Activated CD8-positive, alpha-beta memory T cell treated with anti-CD3 and anti-CD28 coated beads, Interleukin-2, amount 50 U/mL, for 4 hours (primary cell): ENCODE measurements at places on chromosomes 16 and 17.
A peak's percentile ranks its signal among the peaks of the same experiment; 100 is the strongest.

DNA sequence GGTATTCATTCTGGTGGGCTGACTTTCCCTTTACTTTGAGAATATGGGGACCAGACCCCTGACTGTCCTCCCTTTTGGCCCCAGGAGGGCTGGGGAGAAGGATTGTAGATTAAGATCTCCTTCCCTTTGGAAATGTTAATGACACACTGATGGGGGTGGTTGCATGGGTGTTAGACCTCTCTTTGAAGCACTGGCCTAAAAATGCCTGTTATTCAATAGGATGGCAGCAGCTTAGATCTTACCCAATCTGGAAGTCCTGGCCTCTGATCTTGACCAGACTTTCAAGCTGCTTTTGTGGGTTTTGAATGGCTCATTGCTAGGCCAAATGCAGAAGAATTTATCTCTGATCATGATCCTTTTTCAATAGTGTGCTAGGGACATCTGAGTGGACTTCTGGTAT, 25.7 kb downstream of the MAP3K3 start:
- DNase-seq: no peak

GRCh38 chr17:65434878-65435277, 126.6 kb downstream of the AXIN2 start:
- no peak for DNase-seq

DNA sequence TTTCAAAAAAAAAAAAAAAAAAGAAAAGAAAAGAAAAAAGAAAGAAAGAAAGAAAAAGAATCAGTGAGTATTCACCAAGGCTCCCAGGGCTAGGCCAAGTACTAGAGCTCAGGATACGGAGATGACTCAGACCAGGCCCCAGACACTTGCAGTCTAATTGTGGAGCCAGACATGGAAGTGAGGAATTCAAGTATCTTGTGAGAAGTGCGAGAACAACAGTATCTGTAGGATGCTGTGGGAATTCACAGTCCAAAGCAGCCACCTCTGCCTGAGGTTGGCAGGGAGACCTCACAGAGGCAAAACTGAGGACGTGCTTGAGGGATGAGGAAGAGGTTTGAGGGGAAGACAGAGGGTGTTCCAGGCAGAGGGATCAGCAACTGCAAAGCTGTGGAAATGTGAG, 14.0 kb upstream of the ALDOA start:
- no peak for DNase-seq

DNA sequence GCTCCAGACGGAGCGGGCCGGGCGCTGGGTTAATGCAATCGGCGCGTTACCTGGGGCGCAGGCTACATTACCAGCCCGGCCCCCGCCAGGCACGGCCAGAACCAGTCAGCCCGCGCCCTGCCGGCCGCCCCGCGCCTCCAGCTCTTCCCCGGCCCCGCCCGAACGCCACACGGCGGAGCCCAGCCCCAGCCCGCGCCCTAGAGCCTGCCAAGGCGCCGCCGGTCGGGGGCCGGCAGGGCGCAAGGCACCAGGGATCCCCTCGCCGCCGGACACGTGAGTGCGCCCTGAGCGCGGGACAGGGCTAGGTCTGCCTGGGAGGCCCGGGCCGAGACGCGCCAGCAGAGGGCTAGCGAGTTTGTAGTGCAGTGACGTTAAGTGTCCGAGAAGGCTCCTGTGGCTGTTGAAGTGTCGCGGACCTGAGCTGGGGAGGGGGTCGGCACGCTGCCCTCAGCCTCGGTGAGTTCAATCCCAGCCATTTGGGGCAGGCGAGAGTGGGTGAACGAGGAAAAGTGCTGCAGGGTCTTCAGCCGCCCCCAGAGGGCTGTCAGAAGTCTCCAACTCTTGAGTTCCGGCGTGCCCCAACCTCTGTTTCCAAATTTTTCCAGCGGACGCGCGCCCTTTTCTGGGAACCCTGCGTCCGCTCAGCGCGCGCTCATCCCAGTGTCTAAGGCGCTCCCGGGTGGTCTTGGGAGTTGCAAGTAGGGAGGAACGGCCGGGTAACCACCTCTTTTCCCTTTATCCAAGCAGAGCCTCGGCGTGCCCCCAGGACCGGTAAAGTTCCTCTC, at the start of gene SLC6A2:
Gene SLC6A2 (plus strand): TSS at position 92 of the 785 bp plus-strand sequence. CDS start 707 bp downstream, outside the sequence.
- DNase-seq: no peak

DNA sequence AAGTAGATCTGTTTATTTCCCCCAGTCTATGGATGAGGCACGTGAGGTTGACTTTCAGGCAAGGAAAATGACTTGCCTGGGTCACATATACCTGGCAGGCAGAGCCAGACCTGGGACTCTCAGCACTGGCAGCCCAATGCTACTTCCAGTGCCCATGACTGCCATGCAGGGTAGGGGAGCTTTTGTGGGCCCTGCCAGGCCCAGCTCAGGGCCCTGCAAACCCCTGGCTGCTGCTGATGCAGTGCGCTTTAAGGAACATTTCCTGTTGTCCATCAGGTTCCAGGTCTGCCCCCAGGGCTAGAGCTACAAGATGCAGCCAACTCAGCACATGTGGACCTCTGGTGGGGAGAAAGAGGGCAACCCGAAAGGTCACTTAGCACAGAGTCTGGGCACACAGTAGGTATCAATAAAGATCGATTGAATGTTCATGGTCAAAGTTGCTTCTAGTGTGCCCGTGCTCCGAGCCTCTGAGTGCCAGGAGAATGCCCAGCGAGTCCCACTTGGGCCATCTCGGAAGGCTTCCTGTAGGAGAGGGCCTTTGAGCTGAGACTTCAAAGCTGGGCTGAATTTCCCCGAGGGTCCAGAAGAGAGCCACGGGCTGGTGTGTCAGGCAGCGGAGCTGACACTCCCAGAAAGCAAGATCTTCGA, 513 bp upstream of the TBX21 start:
- peak; percentile 19 for DNase-seq

- DNase-seq: no peak
Measured at GRCh38 chr17:44119062-44119461, 4.4 kb downstream of the HDAC5 start.

DNA sequence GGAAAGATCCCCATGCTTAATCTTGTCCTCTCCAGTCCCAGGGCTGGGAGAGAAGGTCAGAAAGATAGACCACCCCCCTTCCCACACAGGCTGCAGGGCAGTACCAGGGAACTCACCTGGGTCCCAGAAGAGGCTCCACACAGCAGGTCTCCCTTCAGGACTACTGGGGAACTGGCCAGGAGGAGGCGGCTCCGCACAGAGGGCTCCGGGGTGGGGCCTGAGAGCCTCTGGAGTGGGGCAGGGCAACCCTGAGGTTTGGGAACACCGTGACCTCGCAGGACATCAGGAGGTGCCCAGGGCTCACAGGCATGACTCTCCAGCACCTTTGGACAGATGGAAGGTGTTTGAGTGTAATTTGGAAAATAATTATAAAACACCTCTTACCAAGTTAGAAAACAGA, 11.0 kb downstream of the ABCA3 start:
- no peak for DNase-seq

DNA sequence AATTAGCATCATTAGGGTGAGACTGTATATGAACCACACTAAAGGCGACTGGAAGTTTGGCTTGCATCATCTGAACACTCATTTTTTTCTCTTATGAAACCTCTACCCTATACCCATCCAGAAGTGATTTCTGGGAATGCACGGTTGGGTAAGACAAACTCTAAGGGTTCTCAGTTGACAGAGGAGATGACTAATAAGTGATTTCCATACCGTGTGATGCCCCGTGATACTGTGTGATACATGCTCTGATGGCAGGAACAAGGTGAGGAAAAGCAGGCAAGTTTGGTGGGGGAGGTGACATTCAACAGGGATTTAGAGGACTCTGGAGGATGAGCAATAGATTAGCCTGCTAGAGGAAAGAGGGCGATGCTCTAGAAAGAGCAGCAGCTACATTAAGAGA, 156.4 kb upstream of the CCL2 start:
- DNase-seq: no peak

DNA sequence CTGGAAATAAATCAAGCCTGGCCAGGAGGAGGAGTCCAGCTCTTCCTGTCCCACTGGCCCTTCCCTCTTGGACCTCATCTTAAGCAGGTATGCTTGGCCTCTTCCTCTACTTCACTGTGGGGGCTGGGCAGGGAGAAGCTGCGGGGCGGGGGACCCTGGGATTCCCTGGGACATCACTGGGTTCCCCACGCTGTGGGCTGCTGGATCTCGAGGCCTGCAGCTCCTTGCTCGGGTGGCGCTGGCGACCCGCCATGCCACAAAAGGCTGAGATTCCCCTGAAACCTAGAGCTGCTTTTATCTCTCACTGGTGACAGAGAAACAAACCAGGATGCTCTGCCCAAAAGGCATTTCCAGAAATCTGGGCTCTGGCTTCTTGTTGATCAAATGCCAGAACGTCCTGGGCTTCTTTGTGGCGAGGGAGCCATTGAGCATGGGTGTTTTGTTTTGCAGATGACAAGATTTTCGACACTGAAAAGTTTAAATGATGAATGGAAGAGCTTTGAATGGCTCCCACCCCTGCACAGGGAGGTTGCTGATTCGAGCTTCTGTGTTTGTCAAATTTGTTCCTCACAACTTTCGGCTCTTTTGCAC, 8.6 kb upstream of the PGS1 start:
- DNase-seq: no peak

DNA sequence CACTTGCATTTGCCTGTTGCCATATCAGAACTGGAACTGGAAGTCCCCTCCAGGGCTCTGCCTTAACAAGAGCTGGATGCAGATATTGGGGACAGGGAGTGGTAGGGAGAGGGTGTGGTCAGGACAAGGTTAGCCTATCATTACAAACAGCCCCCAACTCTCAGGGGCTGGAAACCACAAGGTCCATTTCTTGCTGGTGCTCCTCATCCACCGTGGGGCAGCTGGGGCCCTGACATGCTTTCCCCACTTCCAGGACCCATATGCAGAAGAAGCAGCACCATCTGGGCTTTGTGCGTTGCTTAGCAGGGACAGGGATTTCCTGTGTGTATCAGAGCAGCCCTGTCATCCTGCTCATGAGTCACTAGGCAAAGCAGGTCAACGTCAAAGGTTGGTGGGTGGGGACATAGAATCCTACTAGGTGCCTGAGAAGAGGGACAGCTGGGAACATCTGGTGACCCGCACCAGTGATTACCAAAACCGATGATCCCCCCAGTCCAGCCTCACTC, 26.9 kb downstream of the RGS9 start:
- peak; percentile 42 for DNase-seq

DNA sequence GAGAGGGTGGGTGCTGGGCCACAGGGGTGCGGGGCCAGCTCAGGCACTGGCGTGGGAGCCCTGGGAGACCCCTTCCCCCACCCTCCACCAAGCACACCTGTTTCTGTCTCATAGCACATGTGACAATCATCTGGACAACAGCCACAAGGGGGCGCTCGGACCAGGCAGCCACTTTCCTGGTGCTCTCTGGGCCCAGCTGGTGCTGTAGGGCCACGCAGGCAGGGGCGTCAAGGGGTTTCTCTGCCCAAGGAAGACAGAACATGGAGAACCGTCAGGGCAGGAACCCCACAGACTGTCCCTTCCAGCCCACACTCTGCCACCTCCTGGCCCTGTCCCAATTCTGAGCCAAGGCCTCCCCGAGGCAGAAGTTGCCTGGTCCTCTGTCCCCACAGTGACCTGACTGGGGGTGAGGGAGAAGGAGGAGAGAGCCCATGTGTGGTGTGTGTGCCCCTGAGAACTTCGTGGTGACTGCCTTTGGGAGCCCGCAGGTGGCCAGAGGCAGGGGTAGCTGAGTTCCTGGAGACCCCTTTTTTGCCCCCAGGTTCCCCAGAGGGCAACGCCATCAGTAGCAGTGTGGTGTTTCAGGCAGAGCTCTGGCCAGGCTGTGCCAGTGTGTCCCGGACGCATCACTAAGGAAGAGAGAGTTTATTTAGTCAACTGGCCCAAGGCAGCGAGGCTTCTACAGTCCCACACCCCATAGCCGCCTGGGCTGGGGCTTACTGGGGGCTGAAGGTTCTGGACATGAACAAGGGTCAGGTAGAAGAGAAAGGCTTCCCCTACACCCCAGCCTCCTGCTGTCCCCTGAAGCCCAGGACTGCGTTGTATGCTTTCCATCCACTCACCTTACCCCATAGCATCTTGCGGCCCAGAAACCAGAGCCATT, 3.1 kb upstream of the SETD6 start:
- peak; percentile 87 for DNase-seq

DNA sequence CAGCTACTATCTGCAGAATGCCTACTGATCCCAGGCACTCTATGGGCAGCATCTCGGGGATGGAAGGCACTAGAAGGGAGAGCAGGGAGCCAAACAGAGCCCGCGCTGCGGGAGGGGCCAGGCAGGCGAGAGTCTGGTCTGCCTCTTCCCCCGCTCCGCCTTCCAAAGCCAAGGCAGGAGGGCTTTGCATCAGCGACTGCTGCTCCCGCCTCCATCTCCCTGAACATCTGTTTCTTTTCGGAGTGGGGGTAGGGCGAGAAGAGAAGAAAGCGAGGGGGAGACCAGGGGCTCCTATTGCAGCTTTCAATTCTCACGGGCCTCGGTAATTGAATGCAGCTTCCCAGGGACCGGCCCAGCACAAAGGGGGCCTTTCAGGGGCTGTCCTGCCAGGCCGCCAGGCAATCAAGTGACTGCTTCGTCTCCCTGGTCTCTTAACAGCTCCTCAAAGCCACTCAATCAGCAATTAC, 31.4 kb upstream of the CDC42EP4 start:
- DNase-seq: no peak

- no peak for DNase-seq
Measured at GRCh38 chr16:88667461-88667860, 4.6 kb upstream of the MVD start.

- no peak for DNase-seq
Measured at GRCh38 chr17:42252597-42253550, 23.3 kb downstream of the STAT5B start.

GRCh38 chr16:69927056-69927757, 23.9 kb upstream of the CLEC18A start:
- DNase-seq: no peak

GRCh38 chr17:80991645-80992076, at the start of gene CHMP6:
Gene CHMP6, plus strand, starts transcription at chr17:80991841. Its CDS starts 78 bp downstream, at chr17:80991919.
- peak; percentile 74 for DNase-seq

GRCh38 chr17:63986821-63987220, 11.3 kb upstream of the PRR29 start:
- DNase-seq: no peak

DNA sequence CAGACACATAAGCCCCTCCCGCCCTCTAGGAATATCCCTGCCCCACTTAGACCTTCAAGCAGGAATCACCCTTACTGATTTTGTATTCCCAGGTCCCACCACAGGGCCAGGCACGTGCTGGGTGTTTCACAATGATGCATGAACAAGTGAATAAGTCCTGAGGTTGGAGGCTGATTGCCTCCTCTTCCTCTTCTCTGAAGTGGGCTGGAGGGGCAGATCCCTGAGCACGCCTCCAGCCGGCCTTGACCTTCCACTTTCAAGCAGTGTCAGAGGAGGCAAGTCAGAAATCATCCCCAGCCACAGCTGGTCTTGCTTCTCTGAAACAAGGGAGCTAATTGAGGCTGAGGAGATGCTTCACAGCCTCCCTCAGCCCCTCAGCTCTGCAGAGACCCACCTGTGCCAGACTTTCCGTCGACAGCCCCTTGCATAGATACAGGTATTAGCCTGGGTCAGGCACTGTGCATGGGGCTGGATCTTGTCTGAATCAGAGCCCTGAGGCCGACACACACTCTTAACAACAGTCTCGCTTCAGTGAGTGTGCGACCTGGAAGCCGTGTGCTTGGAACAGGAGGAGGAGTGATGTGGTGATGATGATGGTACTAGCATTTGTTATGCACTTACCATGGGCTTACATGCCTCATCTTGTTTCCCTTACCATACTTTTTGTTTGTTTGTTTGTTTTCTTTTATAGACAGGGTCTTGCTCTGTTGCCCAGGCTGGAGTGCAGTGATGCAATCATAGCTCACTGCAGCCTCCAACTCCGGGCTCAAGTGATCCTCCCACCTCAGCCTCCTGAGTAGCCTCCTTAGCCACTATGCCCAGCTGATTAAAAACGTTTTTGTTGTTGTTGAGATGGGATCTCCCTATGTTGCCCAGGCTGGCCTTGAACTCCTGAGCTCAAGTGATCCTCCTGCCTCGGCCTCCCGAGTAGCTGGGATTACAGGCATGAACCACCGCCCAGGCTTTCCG, 15.0 kb downstream of the MRM1 start:
- DNase-seq: no peak

GRCh38 chr16:70725912-70726828, 40.3 kb upstream of the MTSS2 start:
- DNase-seq: no peak
